ENCODE measurements at places on chromosomes 1 and 21.

DNA sequence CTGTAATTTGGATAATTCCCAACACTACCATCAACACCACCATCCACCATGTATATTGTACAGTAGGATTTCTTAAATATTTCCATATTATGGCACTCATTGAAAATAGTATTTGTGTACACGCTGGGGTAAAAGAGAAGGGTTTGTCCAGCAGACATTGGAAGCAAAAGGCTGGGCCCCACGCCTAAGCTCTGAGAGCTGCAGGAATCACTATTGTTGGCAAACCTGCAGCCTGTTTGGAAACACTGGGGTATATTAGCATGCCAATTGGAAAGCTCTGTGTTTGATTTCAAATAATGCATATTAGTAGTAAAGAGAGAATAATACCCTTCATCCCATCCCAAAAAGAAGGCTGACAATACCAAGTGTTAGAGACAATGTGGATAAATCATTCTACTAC is 81.5 kb upstream of the DPYD start:
- no peak for DNase-seq

- DNase-seq = no peak
These were observed 360.9 kb upstream of the VAMP3 start for GRCh38 chr1:7410156-7410555.

GRCh38 chr1:222286011-222286410 is 261.9 kb downstream of the HHIPL2 start:
- DNase-seq = no peak

- DNase-seq = no peak
These were observed 790 bp upstream of the TSNAX start for GRCh38 chr1:231527586-231528171.

GRCh38 chr1:5877001-5877400 is 115.2 kb downstream of the NPHP4 start:
- no peak for DNase-seq

GRCh38 chr1:199612976-199613774 is 414.3 kb upstream of the NR5A2 start:
- no peak for DNase-seq

All from stimulated activated CD8-positive, alpha-beta memory T cell treated with anti-CD3 and anti-CD28 coated beads, Interleukin-2, amount 100 ng/mL, for 48 hours (primary cell).